ENCODE measurements at places on chromosomes 12 and 14.

DNA sequence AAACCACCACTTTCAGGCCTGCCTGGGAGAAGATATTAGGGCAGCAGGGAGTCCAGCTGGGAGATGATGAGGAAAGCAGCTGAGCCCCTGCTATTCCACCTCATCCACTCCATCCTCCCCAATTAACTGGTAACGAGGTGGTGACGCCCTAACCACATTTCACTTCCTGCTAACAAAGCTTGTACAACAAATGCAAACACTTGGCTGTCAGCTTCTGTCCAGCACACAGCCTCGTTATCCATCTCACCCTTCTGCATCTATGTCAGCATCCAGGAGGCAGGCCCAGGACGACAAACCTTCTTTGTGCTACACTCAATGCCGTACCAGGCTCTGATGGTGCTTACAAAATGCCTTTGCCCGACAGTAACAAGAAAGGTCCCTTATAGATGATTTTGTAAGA lies 225.4 kb downstream of the APAF1 start:
- DNase-seq: no peak

GRCh38 chr14:73755434-73756014 lies 41.3 kb upstream of the PNMA1 start:
- DNase-seq: no peak

DNA sequence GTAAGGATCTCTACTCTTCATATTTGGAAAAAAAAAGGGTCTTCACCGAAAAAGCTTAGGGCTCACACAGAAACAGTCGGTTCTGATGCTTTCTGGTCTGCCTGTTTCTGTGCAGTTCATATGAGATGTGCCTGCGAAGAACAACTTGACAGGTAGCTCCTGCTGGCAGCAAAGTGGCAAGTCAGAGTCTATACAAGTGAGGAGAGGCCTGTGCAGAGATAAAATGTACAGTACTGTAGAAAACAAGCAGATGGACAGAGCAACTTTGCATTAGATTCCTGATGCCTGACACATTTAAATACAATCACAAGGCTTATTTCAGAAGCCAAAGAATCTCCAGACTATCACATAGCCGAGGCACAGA lies 936.0 kb downstream of the DIO2 start:
- no peak for DNase-seq

GRCh38 chr12:2535583-2536204 lies 259.1 kb upstream of the FKBP4 start:
- no peak for DNase-seq

DNA sequence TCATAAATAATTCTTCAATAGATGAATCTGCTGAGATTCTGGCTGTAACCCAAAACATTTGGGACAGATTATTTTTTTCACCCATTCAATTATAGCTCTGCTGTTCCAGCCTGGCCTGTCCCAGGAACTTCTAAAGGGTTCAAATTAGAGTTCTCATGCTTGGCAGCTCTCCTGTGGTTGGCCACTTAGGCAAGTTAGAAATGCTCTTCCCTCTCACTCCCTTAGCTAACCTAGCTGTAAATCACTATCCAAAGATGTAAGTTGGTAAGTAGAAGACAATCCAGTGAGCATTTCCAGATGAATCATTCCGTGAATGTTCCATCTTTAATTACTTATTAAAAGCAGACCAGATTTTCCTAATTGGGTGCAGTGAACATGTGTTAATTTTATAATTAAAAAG lies 760.4 kb upstream of the TBX3 start:
- no peak for DNase-seq

- DNase-seq: no peak
Measured at GRCh38 chr14:97432586-97432985, 635.4 kb downstream of the VRK1 start.

- no peak for DNase-seq
Measured at GRCh38 chr14:20726531-20726930, 19.2 kb upstream of the EDDM3A start.

DNA sequence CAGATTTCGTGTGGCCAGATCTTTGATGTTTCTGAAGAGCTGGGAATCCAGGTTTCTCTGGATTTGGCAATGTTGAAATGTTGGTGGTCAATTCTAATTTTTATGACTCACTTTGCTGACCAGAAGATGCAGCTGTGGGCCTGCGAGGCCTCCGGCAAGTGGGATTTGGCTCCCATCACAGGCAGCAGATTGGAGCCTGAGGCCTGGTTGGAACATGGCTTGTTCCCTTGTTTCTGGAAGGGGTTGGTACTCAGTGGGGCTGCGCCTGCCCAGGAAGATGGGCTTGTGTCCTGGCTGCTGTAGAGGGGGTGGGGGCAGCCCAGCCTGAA lies 23.1 kb downstream of the FBRSL1 start:
- DNase-seq: no peak

DNA sequence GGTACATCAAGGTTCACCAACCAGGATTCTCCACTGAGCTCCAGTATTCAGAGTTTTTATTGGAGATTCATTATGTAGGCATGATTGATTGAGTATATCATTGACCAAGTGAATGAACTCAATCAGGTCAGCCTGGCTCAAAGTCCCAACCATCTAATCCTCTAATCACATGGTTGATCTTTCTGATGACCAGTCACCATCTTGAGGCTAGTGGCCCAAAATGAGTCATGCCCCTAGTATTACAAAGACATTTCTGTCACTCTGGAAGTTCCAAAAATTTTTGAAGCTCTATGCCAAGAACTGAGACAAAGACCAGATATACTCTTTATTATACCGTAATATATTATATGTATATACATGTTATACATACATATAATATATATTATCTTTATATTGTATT lies 75.9 kb upstream of the ATF7IP start:
- DNase-seq: no peak

DNA sequence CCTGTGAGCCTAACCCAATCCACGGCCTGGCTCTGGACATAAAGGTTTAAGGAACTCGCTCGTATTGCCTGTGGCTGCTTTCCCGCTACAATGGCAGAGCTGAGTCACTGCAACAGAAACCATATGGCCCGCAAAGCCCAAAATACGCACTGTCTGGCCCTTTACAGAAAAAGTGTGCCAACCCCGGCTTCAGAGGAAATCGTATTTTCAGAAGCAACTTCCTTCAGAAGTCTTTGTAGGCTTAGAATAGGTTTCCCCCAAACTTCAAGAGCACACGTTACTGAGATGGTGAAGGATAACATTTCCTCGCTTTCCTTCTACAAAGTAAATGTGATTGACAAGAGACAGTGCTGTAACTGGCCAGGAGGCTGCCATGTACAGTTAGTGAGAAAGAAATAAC lies 34.8 kb upstream of the TESC start:
- DNase-seq: no peak

- DNase-seq: no peak
Measured at GRCh38 chr14:29843981-29844380, 83.7 kb downstream of the PRKD1 start.

DNA sequence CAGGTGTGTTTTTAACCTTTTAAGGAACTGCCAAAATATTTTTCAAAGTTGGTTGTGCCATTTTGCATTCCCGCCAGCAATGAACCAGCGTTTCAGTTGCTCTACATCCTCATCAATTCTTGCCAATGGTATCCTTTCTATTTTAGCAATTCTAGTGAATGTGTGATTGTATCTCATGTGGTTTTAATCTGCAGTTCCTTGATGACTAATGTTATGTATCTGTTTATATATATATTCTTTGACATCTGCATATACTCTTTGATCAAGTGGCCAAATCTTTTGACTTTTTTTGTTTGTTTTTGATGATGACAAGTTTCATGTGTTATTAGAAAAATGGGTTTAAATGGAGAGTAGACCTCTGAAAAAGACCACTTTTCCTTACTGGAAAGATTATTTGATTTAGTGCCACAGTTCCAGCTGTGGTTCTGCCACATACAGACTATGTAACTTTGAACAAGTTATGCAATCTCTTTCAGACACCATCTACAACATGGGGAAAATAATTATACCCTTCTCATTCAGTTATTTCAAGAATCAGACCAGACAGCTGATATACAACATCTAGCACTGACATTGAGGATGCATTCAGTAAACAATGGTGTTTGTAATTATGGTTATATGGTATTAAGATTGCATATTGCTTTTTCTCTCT lies 146.3 kb upstream of the CNOT2 start:
- no peak for DNase-seq

DNA sequence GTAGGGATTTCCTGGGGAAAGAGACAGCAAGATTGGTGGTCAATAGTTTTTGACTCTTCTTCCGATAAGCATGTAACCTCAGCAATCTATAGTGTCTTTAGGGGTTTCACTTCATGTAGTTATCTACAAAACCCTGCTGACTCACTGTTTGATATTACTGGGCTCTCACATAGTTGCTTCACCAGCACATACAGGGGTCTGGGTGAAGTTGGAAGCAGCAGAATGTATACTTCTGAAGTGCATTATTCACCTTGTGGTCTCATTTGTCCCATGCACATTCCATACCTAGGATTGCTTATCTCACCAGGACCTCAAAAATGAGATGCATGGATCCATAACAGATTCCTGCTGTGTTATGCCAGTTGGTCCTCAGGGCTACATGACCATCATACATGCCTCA lies 280.0 kb downstream of the LRIG3 start:
- DNase-seq: no peak

DNA sequence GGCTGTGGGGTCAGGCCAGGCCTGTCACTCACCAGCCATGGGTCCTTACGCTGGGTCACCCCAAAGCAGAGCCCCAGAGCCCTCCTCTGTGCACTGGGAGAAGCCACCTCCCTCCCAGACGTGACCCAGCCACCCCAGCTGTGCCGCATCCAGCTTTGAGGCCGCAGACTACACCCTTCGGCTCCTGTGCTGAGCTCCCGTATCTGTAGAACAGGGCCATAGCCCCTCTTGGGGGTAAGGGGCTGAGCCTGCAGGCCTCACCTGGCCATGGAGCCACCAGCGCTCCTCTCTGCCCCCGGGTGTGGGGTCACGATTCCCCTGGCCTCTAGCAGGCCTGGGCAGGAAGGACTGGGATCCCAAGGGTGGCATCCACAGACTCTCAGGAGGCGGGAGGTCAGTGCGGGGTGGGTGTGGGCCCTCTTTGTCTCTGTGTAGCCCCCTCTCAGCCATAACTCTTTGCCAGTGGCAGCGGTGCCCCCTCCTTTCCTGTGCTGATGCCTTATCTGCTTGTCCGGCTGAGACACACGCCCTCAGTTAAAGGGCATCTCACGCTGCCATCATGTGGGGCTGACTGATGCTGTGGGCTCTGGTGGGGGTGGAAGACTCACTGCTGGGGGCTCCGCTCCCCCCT lies 16.3 kb downstream of the ASPG start:
- no peak for DNase-seq

- no peak for DNase-seq
Measured at GRCh38 chr14:85090681-85091080, 439.3 kb upstream of the FLRT2 start.

- no peak for DNase-seq
Measured at GRCh38 chr12:132771126-132771838, 9.7 kb upstream of the ANKLE2 start.

DNA sequence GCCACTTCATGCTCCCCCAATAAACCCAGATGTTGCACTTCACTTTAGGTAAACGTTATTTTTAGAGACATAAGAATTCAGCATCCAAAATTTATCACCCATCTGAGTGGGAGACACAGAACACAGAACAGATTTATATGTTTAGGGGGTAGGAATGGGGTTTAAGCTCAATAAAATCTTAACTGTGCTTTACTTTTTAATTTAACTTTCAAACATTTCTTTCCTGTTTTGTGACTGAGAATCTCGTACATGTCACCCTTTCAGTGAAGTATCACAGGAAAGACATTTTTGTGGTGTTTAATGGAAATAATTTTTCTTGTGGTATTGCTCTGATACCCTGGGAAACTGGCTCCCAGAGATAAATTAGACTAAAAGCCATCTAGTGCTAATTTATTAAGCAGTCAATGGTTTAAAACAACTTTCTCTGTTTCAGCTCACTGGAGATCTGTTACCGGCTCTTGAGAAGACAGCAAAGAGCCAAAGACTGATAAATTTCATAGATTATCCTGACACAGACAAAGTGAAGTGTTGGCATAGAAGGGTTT lies 148.0 kb upstream of the BMP4 start:
- no peak for DNase-seq

GRCh38 chr14:84090837-84091236 lies 1439.1 kb upstream of the FLRT2 start:
- DNase-seq: no peak

- DNase-seq: no peak
Measured at GRCh38 chr14:90795744-90796143, 20.5 kb downstream of the TTC7B start.

GRCh38 chr14:27995691-27996090 lies 770.9 kb upstream of the FOXG1 start:
- no peak for DNase-seq

DNA sequence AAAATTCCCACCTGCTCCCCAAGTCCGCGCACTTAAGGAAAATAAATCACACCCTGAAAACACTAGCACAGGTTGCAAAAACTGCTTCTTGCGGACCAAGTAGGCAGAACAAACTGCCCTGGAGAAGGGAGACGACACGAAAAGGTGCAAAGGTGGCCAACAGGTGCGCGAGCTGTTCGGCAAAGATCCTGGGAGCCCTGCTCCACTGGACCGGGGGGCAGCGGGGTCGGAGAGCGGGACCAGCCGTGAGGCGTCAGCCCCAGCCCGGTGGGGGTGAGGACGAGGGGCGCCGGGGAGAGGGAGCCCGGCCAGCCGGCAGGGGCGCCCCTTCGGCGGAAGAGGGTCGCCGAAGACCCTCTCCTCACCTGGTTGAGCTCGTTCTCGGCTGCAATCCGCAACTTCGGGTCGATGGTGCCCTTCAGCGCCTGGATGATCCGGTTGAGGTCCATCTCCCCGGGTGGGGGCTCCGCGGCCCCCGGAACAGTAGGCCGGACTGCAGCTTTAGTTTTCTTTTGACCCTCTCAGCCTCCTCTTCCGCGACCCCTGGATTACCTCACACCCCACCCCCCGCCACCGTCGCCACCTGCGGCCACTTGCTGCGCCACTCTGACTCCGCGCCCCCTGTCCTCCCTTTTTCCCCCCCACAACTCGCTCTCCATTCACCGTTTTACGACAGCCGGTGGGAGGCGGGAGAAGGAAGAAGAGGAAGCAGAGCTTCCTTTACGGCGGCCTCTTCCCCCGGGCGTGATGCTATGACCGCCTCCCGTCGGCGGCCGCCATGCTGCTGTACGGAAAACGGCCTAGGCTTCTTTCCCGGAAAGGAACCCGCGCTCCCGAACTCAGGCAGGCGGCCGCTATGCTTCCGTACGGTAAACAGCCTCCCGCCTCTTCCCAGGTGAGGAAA lies at the start of gene IPO8:
Gene IPO8 (minus strand): TSS at position 671 of the 904 bp plus-strand sequence. CDS start 222 bp downstream, at position 449.
- peak; percentile 92 for DNase-seq

- no peak for DNase-seq
Measured at GRCh38 chr14:30252783-30253674, 305.9 kb upstream of the G2E3 start.

- DNase-seq: no peak
Measured at GRCh38 chr12:92330654-92331053, 185.0 kb upstream of the BTG1 start.

- DNase-seq: no peak
Measured at GRCh38 chr12:40198601-40199000, 26.2 kb upstream of the LRRK2 start.

- no peak for DNase-seq
Measured at GRCh38 chr12:13405961-13406703, 209.6 kb downstream of the EMP1 start.

Data from heart right ventricle (tissue), 16 donors.